ENCODE measurements at places on chromosomes 5 and 9. TPM values are rescaled to one million over a fixed set of nuclear protein-coding genes. Genes with fewer than 3 reads are reported as not detected.
A peak's percentile ranks its signal among the peaks of the same experiment; 100 is the strongest.

TXNDC8 gene
- total RNA-seq = not detected

SPAG8 gene
- 0.83 TPM for total RNA-seq

DNA sequence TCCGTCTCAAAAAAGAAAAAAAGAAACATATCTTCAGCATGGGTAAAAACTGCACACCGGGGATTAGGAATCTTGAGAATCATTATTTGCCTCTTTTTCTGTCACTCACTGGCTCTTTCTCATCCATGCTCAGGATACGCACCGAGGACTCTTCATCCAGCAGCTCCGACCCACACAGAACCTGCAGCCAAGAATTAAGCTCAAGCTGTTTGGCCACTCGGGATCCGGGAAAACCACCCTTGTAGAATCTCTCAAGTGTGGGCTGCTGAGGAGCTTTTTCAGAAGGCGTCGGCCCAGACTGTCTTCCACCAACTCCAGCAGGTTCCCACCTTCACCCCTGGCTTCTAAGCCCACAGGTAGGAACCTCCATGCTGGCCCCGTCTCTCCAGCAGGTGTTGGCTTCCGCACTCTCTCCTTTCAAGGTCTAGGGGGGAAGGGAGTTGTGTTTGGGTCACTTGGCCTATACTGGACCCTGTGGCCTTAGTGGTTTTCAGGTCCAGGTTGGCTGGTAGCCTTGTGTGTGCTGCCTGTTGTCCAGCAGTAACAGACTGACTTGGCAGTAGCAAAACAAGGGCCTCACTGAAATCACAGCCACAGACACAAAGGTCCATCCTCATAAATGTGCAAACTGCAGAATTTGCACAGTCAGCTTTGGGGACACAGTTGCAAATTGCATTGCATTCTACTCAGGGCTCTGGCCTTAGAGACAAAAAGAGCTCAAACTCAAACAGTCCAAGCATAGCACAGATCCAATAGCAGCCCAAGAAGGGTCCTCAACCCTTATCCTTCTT, 44.5 kb upstream of the CTSL start:
- peak; percentile 42 for DNase-seq

TMEM167A gene
- total RNA-seq = 21.4 TPM

DNA sequence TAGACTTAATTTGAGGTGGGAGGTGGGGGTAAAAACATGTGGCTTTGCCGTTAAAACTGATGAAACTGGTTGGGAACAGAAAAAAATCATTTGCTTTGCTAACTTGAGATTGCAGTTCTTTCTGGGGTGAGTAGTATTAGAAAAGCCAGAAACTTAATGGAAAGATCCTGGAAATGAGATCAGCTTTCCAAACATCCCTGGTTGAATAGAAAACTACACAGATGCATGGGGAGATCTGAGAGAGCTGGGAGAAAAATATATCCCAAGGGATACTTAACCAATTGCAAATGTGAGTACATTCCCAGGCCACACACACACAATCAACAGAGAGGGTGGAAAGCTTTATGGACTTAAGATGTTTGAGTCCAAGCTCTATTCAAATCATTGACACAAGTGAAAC, 222.3 kb downstream of the YTHDC2 start:
- no peak for DNase-seq

- no peak for DNase-seq
Measured at GRCh38 chr9:103193992-103194391, 198.9 kb downstream of the CYLC2 start.

GRCh38 chr5:74179701-74180100, 460.8 kb downstream of the ENC1 start:
- peak; percentile 60 for DNase-seq

GRCh38 chr9:135525241-135526088, 4.2 kb downstream of the LCN1 start:
- DNase-seq = no peak

CDC42SE2 gene
- total RNA-seq = 23.1 TPM

DNA sequence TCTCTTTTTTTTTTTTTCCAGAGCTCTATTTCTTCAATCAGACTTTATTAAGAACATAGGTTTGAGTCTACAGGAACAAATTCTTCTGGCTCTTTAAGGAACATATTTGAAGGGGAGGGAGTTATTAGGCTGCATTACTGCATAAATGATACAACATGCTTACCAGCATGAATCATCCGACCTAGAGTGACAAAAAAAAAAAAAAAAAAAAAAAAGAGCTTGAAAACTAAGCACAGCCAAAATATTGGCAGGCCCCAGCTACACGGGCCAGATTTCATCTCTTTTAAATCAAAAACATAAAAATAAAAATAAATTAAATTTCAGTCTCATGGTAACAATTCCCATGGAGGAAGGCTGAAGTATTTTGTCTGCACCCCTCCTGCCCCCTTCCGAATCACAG, 26.3 kb downstream of the MSX2 start:
- DNase-seq = no peak

GRCh38 chr9:92508018-92508820, 25.9 kb upstream of the ASPN start:
- DNase-seq = no peak

RANBP17 gene
- total RNA-seq = 16.4 TPM

DNA sequence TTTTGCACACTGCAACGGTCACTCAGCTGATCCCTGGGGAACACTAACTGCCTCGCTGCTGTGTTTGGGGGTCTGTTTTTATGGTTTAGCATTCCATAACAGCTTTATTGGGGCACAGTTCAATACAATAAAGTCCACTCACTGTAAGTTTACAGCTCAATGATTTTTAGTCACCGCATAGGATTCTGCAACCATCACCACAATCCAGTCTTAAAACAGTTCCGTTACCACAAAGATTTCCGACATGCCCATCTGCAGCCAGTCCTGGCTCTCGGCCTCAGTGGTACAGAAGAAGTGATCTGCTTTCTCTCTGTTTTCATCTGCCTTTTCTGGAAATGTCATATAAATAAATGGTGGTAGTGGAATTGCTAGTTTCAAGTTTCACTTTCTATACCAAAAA, 23.6 kb downstream of the OR2V2 start:
- no peak for DNase-seq

GRCh38 chr5:158135682-158136179, 276.8 kb upstream of the CLINT1 start:
- DNase-seq = no peak

GRCh38 chr5:172647352-172648012, 6.4 kb downstream of the NEURL1B start:
- DNase-seq = no peak

BNC2 gene
- total RNA-seq = 95.3 TPM

GRCh38 chr5:140673187-140673976, at the start of gene DND1:
DND1 (minus strand) TSS chr5:140673576; CDS start chr5:140673542, 34 bp downstream.
- no peak for DNase-seq

- no peak for DNase-seq
Measured at GRCh38 chr5:127899214-127899610, 184.4 kb upstream of the SLC12A2 start.

- DNase-seq = no peak
Measured at GRCh38 chr5:13658761-13659160, 285.7 kb downstream of the DNAH5 start.

QRFP gene
- total RNA-seq = not detected

DNA sequence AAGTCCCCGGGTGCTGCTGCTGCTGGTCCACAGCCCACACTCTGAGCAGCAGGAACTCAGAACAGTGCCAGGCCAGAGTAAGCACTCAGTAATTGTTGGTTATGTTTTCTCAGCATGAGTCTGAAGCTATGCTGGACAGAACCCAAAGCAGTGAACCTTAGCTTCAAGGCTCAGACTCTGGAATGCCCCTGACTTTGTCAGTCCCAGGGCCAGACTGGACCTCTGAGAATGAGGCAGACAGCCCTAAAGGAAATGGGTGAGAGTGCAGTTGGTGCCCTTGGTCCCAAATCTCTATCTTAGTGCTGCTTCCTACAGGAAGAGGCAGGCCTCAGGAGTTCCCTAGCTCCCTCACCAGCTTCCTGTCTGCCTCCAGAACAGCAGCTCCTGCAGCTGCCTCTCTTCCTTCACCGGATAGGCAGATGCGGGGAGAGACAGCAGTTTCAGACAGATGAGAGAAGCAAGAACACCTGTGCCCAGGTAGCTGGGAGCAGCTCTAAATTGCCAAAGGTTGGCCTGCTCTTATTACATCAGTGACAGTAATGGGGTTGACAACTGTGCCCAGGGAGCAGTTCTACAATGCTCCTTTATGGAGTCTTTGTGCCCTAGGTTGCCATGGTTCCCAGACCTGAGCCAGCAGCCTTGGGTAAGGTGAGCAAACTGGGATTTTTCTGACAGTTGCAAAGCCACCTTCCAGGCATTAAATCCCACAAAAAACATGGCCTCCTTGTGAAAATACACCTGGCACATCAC, 82.2 kb upstream of the CXCL14 start:
- peak; percentile 86 for DNase-seq

GRCh38 chr5:94312298-94312697, 306.1 kb downstream of the KIAA0825 start:
- DNase-seq = no peak

GRCh38 chr5:150674341-150674821, 13.3 kb downstream of the MYOZ3 start:
- no peak for DNase-seq

DNA sequence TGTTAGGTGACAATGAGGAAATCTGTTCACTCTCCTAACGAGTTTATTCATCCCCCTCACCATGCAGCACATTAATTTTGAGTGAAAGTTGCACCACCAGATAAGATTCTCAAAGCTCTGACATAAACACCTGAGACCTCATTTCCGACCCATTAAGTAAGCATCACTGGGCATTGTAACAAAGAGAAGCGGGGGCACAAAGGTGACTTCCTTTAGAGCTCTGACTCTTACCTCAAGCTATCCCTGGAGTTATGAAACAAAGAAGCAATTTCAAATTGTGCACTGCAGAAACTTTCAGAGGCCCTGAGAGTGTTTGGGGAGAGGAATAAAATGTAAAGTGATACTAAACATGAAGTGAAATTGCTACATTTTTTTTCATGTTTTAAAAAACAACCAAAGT, 29.5 kb downstream of the C5orf15 start:
- no peak for DNase-seq

GRIN3A gene
- total RNA-seq = 0.58 TPM

GRCh38 chr9:96420468-96421219, 2.5 kb upstream of the ZNF367 start:
- DNase-seq = no peak

DNA sequence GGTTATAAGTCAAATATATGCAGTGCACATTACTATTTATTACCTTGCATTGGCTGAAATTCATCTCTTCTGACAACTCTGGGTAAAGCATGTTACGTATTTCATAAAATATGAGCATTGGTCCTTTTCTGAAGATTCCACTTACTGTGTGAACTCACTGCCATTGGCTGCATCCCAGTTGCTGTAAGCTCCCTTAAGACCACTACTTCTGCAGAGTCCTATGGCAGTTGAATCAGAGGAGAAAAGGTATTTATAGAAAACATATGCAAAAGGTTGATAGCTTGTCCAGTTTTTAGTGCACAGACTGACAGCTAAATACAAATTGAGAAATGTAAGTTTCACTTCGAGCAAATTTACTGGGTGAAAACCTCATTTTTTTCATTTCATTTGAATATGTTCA, 394.6 kb upstream of the ARRDC3 start:
- no peak for DNase-seq

TRAF1 gene
- total RNA-seq = 7.4 TPM

DNA sequence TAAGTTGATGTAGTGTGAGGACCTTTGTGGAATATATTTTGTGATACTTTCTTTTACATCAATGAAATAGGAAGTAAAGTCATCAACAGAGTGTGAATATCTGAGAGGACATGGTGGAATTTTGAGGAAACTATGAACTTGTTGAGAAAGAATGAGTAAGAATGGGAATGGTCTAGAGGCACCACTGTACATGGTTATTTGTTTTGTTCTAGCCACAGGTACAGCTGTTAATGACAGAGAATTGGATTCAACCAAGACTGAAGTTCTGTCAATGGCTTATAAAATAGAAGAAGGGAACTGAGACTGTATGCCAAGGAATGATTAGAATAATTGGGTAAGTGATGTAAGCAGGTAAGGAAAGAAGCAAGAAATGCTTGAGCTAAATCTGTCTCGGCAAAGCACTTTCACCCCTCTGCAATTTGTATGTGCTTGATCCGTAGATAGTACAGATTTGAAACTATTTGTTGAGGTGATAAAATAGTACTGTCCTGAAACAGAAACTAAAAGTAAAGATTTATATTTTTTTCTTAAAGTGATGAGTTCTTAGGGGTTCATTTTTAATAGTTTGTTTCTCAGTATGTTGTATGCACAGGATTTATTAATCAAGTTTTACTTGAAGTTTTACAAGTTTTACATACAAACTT, 468.8 kb upstream of the SMC2 start:
- no peak for DNase-seq

DNA sequence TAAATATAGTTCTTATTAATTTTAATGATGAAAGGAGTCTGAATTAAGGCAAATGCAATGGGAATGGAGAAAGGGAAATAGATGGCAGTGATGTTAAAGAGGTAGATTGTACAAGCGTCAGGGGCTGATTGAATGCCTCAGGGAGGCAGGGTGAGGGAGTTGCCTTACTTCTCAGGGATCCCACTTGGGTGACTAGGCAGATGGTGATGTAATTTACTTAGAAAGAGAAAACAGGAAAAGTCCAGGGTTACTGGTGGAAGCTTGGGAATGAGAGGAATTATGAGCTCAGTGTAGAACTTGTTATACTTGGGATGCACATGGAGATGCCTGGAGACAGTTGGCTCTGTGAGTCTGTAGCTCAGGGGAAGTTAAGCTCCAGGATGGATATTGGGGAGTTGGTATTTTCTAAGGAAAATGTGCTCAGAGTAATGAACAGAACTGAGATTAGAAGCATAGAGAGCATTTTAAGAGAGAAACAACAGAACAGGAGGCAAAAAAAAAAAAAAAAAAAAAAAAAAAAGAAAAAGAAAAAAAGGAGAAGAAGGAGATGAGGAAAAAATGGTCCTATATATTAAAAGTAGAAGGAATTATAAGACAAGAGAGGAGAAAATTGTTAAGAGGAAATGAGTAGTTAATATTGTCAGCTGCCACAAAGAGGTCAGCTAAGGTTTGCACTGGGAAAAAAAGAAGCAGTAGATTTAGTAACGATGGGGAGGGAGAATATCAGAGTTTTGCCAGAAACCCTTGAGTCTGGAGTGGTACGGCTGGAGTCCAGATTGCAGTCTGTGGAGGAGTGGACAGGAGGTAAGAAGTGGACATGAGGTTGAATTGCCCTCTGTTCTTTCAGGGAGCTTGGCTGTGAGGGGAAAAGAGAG, 88.0 kb upstream of the ELL2 start:
- no peak for DNase-seq

DNA sequence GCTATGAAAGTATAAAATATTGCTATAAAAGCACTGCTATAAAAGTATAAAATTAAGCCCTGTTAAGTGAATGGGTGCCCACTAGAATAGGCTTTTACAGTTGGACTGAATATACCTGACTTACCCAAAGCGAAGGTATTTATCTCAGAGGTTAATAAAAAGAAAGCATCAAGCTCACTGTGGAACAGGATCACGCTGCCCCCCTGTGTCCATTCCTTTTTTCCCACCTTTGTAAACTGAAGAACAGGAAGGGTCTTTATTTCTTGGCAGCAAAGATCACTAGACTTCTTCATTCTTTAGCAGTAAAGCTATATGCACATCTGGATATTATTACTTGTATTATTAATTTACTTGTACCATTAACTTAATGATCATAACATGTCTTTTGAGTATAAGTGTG, 22.1 kb upstream of the PLPP6 start:
- DNase-seq = no peak

Data from esophagus muscularis mucosa (tissue), 4 donors.